ENCODE measurements at places on chromosomes 4 and X. TPM values are rescaled to one million over a fixed set of nuclear protein-coding genes. Genes with fewer than 3 reads are reported as not detected.

- no peak overlapping the region for H3K4me3 ChIP-seq
- no peaks in the 10 kb centered on the region for H3K4me1 ChIP-seq
- H3K27ac ChIP-seq = no peak overlapping the region
- H3K27me3 ChIP-seq = no peaks in the 10 kb centered on the region
- no peak for DNase-seq
Measured at GRCh38 chr4:141210168-141210567, 10.5 kb upstream of the ZNF330 start.

- H3K4me1 ChIP-seq = no peaks in the 10 kb centered on the region
- peak; percentile 61 for DNase-seq
- no peak overlapping the region for H3K27ac ChIP-seq
- H3K36me3 ChIP-seq = no peaks in the 10 kb centered on the region
- H3K27me3 ChIP-seq = no peaks in the 10 kb centered on the region
Measured at GRCh38 chrX:12771445-12772069, 19.7 kb upstream of the PRPS2 start.

GRCh38 chrX:82362990-82363389 is 1145.1 kb upstream of the POU3F4 start:
- H3K27ac ChIP-seq = no peak overlapping the region
- H3K4me3 ChIP-seq = no peak overlapping the region
- H3K27me3 ChIP-seq = no peaks in the 10 kb centered on the region
- no peak for DNase-seq

DNA sequence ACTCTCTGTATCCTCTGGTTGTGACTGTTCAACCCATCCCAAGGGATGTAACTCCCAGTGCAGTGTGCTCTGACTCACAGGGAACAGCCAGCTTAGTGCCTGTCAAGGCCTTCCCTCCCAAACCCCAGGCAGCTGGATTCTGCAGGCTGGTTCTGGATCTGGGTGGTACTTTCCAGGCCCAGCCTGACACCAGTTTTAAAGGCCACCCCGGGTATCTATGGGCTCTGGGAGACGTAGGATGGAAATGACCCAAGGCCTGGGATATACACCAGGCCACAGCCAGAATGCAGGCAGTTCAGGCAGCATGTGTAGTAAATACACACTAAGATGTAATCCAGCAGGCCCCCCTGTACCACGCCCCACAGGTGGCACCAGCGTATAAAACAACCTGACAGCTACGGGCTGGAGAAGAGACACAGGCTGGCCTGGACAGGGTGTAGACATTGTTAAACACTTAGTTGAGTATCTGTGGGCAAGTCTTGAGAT is 64.2 kb downstream of the SPINK2 start:
- H3K4me1 ChIP-seq = no peaks in the 10 kb centered on the region
- DNase-seq = peak; percentile 69
- H3K27ac ChIP-seq = peak overlapping the region; percentile 83
- no peak overlapping the region for H3K4me3 ChIP-seq

The H2BW2 gene
- total RNA-seq = not detected

GRCh38 chr4:55729351-55730279 is 90.0 kb upstream of the EXOC1L start:
- no peak overlapping the region for H3K27ac ChIP-seq
- H3K4me1 ChIP-seq = no peaks in the 10 kb centered on the region
- H3K36me3 ChIP-seq = no peaks in the 10 kb centered on the region
- no peak overlapping the region for H3K4me3 ChIP-seq
- no peaks in the 10 kb centered on the region for H3K27me3 ChIP-seq

The PDLIM3 gene
- total RNA-seq = 25.2 TPM

DNA sequence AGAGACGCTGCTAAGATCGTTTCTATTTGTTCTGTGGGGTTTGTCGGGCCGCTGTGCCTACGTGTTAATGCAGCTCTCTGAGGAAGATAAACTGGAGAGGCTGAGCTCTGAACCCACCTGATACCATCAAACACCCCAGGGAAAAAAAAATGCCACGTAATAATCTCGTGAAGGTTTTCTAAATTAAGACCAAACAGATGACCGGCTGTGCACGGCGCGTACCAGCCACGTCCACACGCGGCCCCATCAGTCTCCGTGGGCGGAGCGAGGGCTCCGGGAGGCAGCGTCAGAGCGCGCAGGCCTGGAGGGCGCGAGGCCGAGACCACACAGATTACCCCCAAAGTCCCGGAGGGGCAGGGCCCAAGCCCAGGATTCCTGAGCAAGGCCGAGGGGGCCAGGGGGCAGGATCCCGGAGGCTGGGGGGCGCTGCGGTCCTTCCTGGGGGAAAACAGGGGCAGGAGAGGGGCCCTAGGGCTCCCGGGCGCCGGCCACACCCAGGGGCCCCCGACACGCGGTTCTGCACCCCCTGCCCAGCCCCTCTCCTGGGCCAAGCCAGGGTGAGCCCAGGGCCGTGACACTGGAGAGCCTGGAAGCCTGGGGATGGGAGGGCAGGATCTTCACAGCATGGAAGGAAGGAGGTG is 91.9 kb downstream of the FAM53A start:
- no peaks in the 10 kb centered on the region for H3K4me1 ChIP-seq
- no peak for DNase-seq
- H3K36me3 ChIP-seq = no peaks in the 10 kb centered on the region
- H3K27me3 ChIP-seq = no peaks in the 10 kb centered on the region
- no peak overlapping the region for H3K4me3 ChIP-seq

- no peaks in the 10 kb centered on the region for H3K27me3 ChIP-seq
- H3K4me1 ChIP-seq = no peaks in the 10 kb centered on the region
- H3K4me3 ChIP-seq = no peak overlapping the region
- no peak for DNase-seq
Measured at GRCh38 chr4:112848911-112849310, 200.5 kb upstream of the ANK2 start.

DNA sequence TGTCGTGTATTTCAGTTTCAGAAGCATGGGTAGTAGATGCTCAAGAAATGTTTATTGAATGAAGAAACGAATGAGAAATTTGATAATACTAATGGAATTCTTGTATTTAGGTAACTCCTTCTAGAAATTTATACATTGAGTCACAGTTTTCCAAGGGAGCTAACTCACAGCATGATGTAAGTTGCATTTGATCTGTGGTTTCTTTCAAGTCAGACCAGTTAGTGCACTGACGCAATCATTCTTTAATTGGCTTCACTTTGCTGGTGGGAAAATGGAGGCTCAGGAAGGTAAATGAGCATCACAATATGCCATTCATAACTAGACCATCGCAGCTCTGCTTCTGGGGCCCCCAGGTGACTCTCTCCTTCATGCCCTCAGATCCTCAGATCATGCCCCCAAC is 17.3 kb upstream of the CWH43 start:
- no peak overlapping the region for H3K27ac ChIP-seq
- no peak for DNase-seq
- H3K36me3 ChIP-seq = no peaks in the 10 kb centered on the region
- no peaks in the 10 kb centered on the region for H3K4me1 ChIP-seq
- no peak overlapping the region for H3K4me3 ChIP-seq

DNA sequence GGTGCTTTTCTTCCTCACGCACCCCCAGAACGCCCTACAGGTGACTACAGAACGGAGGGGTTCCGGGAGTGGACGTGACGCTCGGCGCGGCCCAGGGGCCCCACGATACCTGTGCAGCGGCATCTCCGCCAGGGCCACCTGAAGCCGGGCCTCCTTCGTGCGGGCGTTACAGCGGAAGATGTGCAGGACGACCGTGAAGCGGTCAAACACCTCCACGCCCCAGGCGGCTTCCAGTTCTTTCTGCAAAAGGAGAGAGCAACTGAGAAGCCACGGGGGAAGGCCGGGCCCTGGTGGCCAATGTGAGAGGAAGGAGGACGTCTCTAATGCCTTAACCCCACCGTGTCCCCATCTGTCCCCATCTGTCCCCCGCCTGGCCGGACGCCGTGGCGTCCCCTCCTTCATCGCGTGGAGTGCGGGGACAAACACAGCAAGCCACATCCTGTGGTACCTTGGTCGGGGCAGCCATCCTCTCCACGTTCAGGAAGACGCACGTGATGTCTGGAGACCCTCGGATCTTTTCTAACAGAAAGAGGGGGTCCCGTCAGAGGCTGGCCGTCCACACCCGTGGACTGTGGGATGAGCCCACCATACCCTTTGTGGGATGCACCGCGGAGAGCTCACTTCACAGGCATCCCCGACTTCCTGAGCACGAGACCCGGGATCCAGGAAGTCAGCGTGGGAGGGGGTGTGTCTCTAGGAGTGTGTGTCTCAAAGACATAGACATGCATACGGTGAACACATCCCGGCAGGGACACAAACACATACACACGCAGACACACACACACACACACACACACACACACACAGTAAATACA is 3.6 kb downstream of the GTPBP6 start:
- peaks cover 59% of the 10 kb centered on the region for H3K36me3 ChIP-seq
- no peak overlapping the region for H3K27ac ChIP-seq
- no peak for DNase-seq
- H3K4me1 ChIP-seq = peaks cover 6% of the 10 kb centered on the region
- no peak overlapping the region for H3K4me3 ChIP-seq

The MAGEA10 gene
- total RNA-seq = not detected

The CT45A2 gene
- total RNA-seq = not detected
